Tibial nerve (tissue), 4 donors: ENCODE measurements at places on chromosomes 11 and 22. TPM values are rescaled to one million over a fixed set of nuclear protein-coding genes. Genes with fewer than 3 reads are reported as not detected.

- H3K4me1 ChIP-seq = peaks cover 55% of the 10 kb centered on the region
- H3K27me3 ChIP-seq = no peaks in the 10 kb centered on the region
- H3K36me3 ChIP-seq = no peaks in the 10 kb centered on the region
- DNase-seq = no peak
- H3K27ac ChIP-seq = peak overlapping the region; percentile 34
These were observed 20.2 kb upstream of the TXNRD2 start for GRCh38 chr22:19961868-19962245.

The SLC5A1 gene
- not detected for total RNA-seq

GRCh38 chr11:35216962-35217678 is 78.1 kb downstream of the CD44 start:
- H3K4me1 ChIP-seq = peaks cover 26% of the 10 kb centered on the region
- H3K36me3 ChIP-seq = peaks cover 44% of the 10 kb centered on the region
- no peak overlapping the region for H3K27ac ChIP-seq
- DNase-seq = no peak

DNA sequence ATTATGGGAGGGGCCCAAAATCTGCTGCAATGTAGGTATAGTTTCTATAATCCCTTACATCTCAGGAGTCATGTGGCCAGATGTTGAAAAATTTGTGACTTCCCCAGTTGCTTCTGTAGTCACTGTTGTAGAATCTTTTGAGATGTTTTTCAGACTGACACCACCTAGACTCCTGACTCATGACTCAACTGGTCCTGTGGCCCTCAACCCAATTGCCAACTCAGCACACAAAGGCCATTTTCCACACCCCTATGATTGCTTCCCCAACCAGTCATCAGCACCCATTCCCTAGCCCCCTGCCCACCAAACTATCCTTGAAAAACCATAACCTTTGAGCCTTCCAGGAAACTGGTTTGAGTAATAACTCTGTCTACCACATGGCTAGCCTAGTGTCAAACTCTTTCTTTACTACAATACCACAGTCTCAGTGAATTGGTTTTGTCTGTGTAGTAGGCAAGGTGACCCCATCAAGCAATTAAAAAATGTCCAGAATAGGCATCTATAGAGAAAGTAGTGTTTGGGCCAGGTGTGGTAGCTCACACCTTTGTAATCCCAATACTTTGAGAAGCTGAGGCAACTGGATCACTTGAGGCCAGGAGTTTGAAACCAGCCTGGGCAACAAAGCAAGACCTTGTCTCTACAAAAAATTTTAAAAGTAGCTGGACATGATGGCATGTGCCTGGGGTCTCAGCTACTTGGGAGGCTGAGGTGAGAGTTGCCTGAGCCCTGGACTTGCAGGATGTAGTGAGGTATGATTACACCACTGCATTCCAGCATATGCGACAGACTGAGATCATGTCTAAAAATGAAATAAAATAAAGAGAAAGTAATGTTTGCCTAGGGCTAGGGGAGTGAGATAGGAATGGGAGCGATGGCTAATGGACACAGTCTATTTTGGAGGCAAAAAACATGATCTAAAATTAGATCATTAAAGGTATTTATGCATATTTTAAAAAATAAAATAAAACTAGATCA is 24.1 kb upstream of the FEZ1 start:
- no peaks in the 10 kb centered on the region for H3K27me3 ChIP-seq
- H3K36me3 ChIP-seq = no peaks in the 10 kb centered on the region
- H3K4me3 ChIP-seq = no peak overlapping the region
- DNase-seq = no peak
- H3K4me1 ChIP-seq = no peaks in the 10 kb centered on the region

DNA sequence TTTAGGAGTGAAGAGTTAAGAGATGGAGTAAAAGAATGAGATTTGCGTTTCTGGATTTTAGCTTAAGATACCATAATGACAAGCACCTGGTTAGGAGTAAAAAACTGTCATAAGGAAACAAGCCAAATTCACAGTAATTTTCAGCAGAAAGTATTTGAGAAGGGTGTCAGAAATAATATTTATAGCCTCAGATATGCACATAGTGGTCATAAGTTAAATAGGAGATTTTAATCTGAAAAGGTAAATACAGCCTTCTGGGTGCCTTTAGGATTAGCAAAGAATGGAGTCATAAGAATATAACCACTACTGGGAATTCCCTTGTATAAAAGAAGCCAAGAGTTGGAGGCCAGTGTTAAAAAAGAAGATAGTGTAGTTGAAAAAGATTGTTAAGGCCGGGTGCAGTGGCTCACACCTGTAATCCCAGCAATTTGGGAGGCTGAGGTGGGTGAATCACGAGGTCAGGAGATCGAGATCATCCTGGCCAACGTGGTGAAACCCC is 160.1 kb downstream of the SWAP70 start:
- no peak for DNase-seq
- H3K36me3 ChIP-seq = no peaks in the 10 kb centered on the region
- no peak overlapping the region for H3K27ac ChIP-seq
- H3K4me1 ChIP-seq = no peaks in the 10 kb centered on the region
- H3K4me3 ChIP-seq = no peak overlapping the region
- H3K27me3 ChIP-seq = no peaks in the 10 kb centered on the region

DNA sequence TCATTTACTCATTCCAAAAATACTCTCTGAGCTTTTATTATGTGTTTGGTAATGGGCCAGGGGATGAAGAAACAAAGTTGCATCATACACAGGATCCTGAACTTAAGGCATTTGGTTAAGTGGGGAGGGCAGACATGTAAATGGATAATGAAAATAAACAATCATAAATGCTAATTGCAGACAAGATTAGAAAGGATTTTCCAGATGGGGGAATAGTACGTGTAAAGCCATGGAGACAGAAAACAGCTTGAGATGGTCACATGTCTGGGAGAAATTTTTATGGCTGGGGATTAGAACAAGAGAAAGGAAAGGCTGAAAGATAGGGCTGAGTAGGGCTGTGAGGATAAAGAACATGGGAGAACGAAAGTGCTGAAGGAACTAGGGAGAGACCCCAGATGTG is 534.3 kb upstream of the LARGE1 start:
- no peaks in the 10 kb centered on the region for H3K4me1 ChIP-seq
- H3K4me3 ChIP-seq = no peak overlapping the region
- DNase-seq = no peak
- H3K27ac ChIP-seq = no peak overlapping the region
- no peaks in the 10 kb centered on the region for H3K36me3 ChIP-seq

The CRYBB3 gene
- not detected for total RNA-seq
